ENCODE measurements at places on chromosomes 6 and 20.

GRCh38 chr20:50517817-50518154 lies 7.6 kb downstream of the PTPN1 start:
- no peak for DNase-seq

GRCh38 chr20:3777716-3778629 lies 3.3 kb downstream of the SPEF1 start:
- DNase-seq, result no peak

GRCh38 chr6:111841822-111842221 lies 31.4 kb downstream of the FYN start:
- DNase-seq, result no peak

GRCh38 chr6:35397806-35398418 lies 54.2 kb upstream of the FANCE start:
- no peak for DNase-seq

DNA sequence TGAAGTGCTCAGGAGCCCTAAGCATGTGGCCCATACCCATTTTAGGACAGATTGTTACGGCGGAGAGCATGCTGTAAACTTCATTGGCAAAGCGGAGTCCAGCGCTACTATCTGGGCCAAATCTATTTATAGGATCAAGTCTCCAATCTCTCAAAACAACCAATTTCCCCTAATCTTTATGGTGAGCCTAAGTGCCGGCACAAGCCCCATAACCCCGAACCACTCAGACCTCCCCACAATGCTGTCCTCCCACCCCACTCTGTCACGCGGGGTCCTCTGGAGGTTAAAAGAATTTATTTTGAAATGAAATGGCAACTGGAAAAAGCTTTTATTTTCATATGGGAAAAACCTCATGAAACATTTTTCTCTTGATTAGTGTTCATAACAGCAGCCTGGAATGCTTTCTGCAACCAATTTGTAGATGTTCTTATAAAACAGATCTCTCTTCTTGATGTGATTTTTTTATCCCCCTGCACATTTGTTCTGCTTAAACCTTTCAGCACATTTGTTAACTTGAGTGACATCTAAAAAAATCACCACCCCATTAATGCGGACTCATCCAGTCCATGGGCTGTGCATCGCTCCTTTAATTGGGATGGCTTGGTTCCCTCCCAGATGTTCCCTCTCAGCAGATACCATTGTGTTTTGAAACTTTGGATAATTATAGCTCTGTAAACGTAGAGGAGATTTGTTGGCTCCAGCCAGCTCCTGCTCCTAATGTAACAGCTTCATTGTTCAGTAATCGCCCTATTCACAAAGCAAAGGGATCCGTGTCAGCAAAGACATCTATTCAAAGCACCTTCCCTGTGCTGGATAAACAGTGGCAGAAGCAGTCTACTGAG lies 323.6 kb downstream of the CD83 start:
- no peak for DNase-seq

DNA sequence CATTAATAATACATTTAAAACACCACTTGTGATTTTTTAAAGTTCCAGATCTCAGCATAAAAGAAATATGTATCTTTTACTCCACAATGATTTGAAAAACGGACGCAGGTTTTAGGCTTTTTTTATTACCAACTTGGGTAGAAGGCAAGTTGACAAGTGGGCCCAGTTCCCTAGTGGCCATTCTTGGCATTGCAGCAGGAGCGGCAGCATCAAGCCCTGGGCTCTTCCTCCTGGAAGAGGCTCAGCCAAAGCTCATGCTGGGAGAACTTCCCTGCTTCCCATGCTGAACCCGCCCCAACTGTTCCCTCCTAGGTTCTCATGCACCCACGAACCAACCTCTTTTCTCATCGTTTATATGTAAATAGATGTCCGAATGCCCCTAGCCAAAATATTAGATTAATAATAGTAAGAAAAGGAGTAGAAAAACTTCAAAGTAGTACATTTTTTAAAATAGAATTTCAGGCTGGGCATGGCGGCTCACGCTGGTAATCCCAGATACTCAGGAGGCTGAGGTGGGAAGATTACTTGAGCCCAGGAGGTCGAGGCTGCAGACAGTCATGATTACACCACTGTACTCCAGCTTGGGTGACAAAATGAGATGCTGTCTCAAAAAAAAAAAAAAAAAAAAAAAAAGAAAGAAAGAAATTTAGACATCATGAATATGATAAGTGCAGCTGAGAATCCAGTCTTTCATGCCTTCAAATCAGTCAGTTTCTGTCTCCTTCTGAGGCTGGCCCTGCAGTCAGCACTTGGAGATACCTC lies 18.2 kb upstream of the MYB start:
- DNase-seq, result peak; percentile 36

- no peak for DNase-seq
These were observed 71.7 kb downstream of the ATP9A start for GRCh38 chr20:51696304-51697071.

- peak; percentile 65 for DNase-seq
These were observed 7.7 kb downstream of the CSTF1 start for GRCh38 chr20:56400001-56400640.

GRCh38 chr6:50990750-50991446 lies 172.2 kb downstream of the TFAP2B start:
- no peak for DNase-seq

GRCh38 chr6:13229205-13230085 lies 98.9 kb downstream of the TBC1D7 start:
- no peak for DNase-seq

DNA sequence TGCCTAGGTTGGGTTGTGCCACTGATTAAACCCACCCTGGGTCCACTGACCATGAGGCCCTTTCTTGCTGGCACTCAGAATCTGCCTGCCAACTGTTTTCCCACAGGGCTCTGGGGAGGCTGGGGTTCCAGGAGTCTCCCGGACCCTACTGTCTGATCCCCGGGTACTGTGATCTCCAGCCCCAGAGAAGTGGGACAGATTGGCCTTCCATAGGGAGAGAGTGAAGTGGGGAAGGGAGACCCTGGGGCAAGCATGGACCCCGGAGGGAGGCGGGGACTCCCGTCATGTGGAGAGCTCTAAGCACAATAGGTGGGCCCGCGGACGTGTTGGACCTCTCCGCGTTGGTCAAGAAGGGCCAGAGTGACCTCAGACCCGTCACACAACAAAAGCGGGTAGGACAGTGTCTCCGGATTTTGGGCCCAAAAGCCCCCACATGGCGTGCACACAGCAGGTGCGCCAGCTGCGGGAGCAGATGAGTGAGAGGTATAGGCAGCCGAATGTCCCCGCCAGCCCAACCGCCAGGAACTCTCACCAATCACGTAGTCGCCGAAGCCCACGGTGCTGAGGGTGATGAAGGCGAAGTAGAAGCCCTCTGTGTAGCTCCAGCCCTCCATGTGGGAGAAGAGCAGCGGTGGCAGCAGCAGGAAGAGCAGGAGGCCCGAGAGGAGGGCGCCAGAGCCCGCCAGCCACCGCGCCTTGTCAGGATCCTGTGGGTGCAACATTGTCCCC lies 10.6 kb downstream of the KCNK17 start:
- no peak for DNase-seq

- DNase-seq, result no peak
These were observed 16.1 kb downstream of the COL9A3 start for GRCh38 chr20:62832951-62833391.

- no peak for DNase-seq
These were observed 128.9 kb downstream of the GMDS start for GRCh38 chr6:2116496-2116895.

- DNase-seq, result no peak
These were observed 18.9 kb downstream of the GABRR1 start for GRCh38 chr6:89198235-89198634.

DNA sequence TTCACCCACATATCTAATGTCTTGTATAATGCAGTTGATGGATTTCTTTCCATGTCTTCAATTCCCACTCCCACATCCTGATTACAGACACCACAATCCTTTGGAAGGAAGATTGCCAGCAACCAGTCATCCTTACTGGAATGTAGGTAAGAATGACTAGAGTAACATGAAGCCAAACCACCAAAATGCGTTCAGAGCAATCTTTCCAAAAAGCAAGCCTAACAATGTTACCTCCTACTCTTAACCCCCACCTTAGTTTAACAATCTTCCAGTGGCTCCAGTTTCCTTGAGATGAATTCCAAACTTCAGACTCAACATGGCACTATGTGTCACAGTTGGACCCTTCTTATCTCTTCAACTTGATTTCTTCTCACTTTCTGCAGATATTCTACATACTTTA lies 685.6 kb downstream of the DOK5 start:
- peak; percentile 35 for DNase-seq

DNA sequence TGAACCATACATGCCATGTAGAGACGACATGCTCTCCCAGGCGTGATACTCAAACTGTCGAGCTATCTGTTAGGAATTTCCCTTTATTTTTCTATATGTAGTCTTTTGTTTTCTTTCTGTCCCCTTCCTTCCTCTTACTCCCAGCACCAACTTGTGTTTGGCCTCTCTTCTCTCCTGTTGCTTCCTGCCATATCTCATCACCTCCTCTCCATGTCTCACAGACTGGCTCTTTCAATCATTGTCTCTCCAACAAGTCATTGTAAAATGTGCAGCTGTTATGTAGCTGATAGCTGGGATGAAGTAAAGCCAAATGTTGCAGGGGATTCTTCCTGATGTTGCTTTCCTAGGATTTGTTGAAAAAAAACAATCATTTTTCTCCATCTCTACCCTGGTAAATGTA lies 234.5 kb downstream of the TMEM242 start:
- no peak for DNase-seq

DNA sequence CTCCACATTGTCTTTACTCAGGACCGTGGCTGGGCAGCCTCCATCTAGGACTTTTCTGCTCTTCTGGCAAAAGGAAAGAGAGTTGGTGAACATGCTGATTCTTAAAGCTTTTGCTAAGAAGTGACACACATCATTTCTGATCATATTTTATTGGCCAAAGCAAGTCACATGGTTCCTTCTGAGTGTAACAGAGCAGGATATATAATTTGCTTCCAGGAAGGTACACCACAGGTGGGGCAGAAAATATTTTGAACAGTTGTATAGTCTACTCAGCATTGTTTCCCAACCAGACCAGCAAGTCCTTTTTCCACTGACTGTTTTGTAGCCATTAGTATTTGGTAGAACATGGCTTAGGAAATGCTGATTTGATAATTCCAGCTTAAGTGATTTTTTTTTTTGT lies 73.5 kb downstream of the AKAP7 start:
- DNase-seq, result no peak

- no peak for DNase-seq
These were observed 166.4 kb upstream of the RNF217 start for GRCh38 chr6:124795643-124796463.

DNA sequence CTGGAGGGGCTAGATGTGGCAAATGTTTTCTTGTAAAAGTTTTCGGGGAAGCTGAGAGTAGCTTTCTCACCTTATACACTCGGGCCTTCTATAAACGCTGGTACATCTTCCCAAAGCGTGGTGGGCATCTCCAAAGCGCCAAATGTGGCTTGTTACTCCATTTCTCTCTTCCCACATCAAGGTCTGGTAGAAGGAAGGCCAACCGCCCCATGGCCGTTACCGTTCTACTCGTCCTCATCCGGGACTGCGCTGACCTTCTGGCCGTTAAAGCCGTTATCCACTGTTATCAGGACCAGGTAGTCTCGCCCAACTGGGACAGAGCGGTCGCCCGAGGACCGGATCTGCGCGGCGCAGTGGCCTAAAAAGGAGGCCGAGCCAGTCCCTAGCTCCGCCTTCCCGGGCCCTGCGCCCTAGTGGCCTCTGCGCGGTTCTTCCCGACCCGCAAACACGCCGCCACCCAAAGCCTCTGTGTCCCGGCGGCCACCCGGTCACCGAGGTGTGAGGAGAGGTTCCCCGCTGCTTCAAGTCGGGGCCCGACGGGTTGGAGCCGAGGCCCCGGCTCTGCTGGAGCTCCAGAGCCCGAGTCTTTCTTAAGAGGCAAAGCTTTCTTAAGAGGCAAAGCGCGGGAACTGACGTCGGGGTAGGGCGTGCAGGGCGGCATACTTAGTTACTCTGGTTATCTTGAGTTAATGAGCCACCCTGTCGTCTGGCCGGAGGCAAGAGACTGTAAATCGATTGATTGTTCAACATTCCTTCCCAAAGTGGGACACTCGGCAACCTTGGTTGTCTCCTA lies 90.5 kb downstream of the GPX5 start:
- no peak for DNase-seq

DNA sequence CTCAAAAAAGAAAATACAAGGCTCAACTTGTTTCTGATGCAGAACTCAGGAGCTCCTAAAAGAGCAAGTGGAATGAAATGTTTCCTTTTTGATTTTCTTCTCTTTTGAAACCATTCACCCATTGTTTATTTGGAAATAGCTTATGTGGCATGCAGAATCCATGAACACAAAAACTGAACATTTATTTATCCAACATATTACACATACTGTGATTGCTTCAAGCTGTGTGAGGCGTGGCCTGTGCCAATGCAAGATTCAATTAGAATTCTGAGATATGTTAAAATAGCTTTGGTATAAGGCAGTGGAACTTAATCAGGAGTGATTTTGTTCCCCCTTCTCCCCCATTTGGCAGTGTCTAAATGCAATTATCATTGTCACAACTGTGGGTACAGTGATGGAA lies 45.9 kb upstream of the CARMIL1 start:
- no peak for DNase-seq

GRCh38 chr20:17628101-17628841 lies 53.8 kb downstream of the RRBP1 start:
- no peak for DNase-seq

- no peak for DNase-seq
These were observed 390.6 kb upstream of the MANEA start for GRCh38 chr6:95186710-95187109.

GRCh38 chr6:104603108-104603745 lies 256.5 kb downstream of the HACE1 start:
- no peak for DNase-seq

- DNase-seq, result no peak
These were observed 16.5 kb downstream of the CARMIL1 start for GRCh38 chr6:25295651-25296050.

- DNase-seq, result no peak
These were observed 7.4 kb downstream of the PCK1 start for GRCh38 chr20:57568088-57568896.

- DNase-seq, result no peak
These were observed 46.0 kb downstream of the PTK7 start for GRCh38 chr6:43122146-43122545.

DNA sequence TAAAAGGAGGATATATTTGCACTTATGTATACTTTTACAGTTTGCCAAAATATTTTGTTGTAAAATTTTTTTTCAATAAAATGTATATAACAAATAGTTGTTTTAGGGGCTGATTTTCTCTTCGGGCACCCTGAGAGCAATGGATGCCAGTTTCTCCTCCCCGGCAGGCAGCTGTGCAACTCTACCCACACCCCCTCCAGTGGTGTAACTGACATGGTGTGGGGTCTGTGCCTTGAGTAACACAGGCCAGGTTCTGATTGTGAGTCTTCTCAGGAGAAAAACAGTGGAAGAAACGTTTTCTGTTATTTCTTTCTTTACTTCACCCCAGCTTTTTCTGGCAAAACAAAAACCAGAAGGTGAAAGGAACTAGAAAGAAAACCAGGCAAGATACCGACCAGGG lies 6.1 kb downstream of the FOXF2 start:
- no peak for DNase-seq
